AG09309 (cell line): ENCODE measurements at places on chromosomes 7 and 10.

- no peak for DNase-seq
Measured at GRCh38 chr10:119139464-119140067, 25.9 kb downstream of the SFXN4 start.

DNA sequence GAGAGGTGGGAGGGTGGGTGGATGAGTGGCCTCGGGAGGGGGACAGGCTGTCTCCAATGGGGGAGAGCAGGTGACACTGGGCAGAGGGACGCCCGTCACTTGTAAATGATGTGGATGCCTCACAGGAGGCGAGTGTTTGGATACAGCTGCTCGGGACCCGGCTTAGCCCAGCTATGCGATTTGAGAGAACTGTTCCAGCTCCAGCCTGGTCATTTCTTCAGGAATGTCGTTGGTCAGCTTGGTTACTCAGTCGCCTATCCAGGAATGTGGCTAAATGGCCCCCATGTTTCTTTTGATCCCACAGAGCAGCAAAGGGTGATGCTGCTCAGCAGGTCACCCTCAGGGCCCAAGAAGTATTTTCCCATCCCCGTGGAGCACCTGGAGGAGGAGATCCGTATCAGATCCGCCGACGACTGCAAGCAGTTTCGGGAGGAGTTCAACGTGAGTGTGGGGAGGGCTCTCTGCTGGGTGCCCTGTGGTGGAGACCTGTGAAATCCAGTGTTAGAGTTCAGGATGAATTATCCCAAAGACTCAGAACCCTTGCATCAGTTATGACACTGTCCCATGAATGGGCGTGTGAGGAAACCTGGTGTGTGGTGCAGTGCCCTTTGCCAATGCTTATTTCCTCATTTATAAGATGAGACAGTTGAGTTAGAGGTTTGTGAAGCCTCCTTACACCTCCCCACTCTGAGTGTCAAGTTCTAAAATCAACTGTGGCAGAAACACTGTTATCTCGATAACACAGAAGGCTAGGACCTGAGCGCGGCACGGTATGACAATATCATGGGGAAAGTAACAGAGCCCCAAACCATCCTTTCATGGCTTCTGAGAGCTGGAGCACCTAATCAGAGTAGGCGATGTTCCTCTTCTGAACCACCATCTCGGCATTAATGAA, 76.8 kb downstream of the MKI67 start:
- DNase-seq, result no peak

- no peak for DNase-seq
Measured at GRCh38 chr7:128424686-128425275, 15.0 kb upstream of the IMPDH1 start.

DNA sequence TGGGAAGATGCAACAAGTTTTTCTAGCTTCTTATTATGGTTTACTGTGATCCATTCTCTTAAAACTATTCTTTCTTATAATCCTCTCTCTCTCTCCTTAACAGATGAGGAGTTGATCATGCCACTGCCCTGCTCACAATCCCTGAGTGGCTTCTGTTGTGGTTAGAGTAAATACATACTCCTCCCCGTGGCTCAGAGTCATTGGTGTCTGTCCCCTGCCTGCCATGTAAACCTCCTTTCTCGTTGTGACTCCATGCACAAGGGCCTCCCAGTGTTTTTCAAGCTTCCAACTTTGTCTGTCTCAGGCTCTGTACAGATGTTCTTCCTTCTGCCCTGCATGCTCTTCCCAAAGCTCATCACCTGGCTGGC, 20.4 kb downstream of the CCNY start:
- DNase-seq, result no peak

DNA sequence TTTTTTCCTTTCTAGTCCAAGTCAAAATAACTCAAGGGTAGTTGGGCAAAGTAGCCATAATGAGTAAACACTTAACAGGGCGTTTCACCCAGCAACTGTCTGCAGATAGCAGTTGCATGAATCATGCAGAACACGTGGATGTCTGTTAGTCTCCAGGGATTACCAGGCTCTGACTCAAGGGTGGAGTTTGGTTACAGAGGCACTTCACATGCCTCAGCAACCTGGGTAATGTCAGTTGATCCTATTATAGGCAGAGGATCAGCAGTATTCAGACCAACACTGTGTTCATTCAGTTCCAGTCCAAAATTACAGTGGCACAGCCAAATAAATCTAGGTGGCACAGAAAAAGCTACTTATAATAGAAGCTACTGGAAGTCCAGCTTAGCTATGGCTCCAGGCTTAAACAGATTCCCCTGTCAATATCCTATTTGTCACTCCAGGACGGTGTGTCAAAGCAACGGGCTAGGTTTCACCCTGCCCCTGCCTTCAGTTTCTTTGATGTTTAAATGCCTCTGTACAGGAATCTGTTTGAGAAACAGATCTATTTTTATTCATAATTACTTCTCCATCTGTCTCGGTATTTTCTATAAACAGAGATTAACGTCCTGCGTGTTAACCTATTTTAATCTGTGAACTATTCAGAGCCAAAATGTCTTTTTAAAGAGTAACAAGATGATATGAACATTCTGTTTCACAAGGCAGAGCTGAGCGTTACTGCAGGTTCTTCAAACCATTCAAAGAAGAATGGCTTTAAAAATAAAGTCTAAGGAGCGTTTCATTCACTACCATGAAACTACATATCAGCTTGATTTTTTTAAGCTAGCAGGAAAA, 162.6 kb upstream of the AKR1E2 start:
- DNase-seq, result peak; percentile 98

GRCh38 chr7:106618480-106618879, 42.5 kb downstream of the CCDC71L start:
- peak; percentile 25 for DNase-seq
